ENCODE measurements at places on chromosomes 4 and X.

DNA sequence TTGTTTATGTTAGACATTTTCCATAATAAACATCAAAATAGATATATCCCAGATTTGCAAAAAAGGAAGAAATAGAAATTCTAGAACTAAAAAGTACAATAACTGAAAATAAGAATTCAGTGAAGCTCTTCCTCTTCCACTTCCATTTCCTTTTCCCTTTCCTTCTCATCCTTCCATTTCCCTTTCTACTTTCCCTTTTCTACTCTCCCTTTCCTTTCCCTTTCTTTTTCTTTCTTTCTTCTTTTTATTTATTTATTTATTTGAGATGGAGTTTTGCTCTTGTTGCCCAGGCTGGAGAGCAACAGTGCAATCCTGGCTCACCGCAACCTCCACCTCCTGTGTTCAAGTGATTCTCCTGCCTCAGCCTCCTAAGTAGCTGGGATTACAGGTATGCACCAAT lies 30.6 kb upstream of the OPHN1 start:
- DNase-seq, result no peak

GRCh38 chrX:29541038-29541437 lies 674.3 kb upstream of the MAGEB2 start:
- DNase-seq, result no peak

DNA sequence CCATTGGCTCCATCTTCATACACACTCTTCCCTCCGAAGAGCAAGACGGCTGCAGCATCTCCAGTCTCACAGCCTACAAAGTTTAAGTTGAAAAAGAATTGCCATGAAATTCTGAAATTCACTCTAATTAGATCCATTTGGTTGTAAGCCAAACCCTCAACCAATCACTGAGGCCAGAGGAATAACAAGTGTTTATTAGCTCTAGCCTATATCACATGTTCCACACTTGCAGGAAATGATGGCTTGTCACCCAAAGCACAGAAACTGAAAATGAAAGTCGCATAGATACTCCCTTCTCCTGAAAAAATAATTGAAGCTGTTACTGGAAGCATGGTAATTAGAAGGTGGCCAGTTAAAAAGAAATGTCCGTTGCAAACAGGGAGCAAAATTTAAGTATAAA lies 1071.8 kb downstream of the CCSER1 start:
- DNase-seq, result no peak

DNA sequence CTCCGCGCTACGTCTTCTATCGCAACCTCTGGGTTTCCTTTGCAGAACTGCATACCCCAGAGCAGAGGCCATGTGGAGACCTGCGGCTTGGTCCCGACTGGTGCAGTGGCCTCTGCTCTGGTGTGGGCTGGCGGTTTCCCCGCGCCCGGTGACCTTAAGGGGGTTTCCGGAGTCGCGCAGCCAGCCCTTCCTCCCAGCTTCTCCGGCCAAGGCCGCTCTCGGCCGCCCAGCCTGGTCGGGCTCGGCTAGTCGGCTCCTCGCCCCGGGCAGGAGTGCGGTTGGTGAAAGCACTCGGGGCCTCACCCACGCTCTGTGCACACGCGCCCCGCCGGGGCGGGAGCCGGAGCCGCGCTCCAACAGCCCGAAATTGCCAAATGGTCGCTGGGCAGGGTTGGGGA lies 84.9 kb downstream of the BCOR start:
- no peak for DNase-seq

- DNase-seq, result no peak
Observed at GRCh38 chr4:38609614-38610013, 54.4 kb upstream of the KLF3 start.

GRCh38 chr4:52862639-52863161 lies 583 bp downstream of the RASL11B start:
- no peak for DNase-seq

GRCh38 chr4:140870427-140870826 lies 114.2 kb upstream of the TBC1D9 start:
- no peak for DNase-seq

DNA sequence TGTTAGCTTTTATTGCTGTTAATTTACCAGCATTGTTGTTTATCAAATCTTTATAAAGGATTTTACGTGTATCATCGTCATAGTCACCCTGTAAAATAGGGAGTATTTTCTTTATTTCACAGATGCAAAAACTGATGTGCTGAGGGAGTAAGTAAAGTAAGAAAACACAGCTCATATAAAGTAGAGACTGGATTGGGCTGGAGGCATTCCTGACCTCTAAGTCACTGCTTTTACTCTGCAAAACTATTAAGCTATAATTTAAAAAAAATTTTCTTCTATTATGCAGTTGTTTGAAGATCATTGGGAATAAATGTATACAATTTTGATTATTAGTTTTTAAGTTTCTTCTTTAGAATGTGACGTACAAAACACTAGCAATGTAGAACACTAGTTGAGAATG lies 45.9 kb downstream of the NUDT6 start:
- no peak for DNase-seq

DNA sequence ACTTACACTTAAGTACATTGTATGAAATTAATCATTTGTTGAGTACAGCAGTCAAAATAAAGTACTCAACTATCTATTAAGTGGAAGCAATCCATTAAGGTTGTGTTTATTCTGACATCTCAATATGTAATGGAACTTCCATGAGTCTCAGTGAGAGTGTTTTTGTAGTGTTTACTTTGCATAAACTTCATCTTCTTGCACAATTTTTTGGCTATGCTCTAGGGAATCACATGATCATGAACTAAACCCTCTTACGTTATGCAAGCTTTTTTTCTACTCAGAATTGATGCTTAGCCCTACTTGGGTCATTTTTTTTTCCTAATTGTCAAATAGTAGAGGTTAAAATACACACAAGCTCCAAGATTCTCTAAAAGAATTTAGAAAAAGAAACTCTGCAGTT lies 21.1 kb upstream of the PIGA start:
- no peak for DNase-seq

- no peak for DNase-seq
Observed at GRCh38 chrX:15206306-15206705, 63.6 kb downstream of the ASB9 start.

DNA sequence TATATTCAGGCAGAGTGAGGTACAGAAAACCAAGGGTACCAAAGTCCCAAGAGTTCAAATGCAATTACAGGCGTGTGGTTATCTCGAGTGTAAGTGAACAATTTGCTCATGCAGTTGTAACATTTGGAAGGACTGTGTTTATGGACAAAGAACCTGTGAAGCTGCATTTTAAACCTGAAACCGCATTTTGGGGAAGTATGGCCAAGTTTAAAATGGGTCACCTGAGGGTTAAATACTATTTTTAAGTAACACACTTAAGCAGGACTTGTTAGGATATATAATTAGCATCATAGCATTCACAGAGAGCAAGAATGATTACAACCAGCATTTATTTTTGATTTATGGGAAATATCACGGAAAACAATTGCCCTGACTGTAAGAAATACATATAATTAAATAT lies 79.1 kb upstream of the LCORL start:
- no peak for DNase-seq

DNA sequence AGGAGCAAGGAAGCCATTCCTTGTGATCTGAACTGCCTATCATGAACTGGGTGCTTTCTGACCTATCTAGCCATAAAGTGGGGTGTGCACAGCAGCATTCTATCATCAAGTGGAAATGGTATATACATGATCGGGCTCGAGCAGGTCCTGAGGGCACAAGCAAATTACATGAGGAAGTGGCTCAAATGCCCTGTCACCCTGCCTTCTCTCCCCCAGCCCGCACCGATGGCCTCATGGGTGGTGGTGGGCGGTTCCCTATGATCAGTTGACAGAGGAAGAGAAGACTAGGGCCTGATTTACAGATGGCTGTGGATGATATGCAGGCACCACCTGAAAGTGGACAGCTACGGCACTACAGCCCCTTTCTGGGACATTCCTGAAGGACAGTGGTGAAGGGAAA lies 46.3 kb upstream of the BCLAF3 start:
- no peak for DNase-seq

DNA sequence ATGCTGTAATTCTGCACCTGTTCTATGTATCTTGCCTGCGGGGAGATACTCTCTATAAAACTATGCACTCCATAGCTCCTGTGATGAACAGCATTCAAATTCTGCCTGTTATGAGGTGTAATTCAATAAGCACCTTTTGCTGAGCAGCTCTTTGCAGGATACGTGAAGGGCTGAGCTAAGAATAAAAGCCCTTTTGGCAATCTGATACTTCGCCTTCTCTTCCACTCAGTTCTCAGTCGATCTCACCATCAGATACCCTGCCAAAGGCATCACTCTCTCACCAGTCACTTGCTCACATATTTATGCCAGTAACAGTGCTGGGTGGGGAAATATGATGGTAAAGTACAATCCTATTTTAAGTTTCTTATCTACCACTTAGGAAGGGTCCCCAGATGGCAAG lies 67.2 kb downstream of the RPS3A start:
- DNase-seq, result no peak

DNA sequence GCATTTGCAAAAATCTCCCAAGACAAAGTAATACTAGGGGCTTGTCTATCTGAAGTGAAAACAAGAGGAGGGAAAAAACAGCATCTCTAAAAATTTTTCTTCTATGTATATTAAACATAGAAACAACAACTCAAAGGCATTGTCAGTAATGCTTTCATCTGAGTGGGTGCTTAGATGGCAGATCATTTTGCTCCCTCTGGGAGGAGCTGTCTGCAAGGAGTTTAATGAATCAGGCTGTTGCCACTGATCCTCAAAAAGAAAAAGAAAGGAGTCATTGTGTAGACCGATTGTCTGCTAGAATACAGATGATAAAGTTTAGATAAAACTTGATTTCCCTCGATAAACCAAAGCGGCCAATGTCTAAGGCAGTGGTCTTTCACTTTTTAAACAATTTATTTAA lies 49.7 kb upstream of the KLHL8 start:
- no peak for DNase-seq

DNA sequence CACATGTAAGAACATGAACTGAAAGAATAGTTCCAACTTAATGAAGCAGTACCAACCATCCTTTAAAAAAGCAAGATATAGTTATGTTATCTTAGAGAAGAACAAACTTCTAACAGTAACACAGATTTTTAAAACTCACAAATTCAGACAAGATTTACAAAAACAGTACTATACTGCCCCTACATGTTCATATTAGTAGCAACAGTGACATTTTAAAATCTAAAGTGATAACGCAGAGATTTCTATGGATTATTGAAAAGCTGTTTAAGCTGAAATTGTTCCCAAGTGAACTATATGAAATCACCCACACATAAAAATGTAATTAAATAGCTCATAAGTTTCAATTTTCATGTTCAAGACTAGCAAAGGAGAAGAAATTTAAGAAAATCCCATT lies 166.0 kb downstream of the FBXW7 start:
- DNase-seq, result no peak

DNA sequence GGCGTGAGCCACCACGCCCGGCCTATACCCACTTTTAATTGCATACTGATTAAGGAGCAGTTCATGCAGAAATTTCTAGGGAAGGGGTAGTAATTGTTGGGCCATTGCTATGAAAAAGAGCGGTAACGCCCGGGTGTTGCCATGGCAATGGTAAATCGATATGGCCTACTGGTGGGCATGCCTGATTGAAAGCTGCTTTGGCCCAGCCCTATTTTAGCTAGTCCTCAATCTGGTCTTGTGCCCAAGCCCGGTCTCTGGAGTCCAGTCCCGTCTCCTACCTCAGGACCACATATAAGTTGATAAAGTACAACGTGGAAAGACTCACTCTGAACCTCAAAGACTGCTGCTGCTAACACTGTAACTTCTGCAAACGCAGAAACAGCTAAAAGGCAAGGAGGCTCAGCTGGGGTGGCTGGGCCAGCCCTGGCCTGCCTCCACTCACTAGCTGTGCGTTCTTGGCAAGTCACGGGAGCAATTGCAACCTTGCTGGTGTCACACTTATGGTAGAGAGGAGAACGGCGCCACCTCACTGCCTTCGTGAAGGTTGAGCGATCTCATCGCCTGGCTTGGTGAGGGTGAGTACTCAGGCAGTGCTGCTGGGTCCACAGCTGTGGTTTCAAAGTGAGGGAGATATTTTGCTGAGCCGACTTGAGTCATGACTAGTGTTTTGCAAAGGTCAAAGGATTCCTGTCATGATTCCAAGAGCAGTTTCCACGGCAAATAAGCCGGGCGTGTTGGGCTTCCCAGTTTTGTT lies 57.0 kb upstream of the GRPEL1 start:
- no peak for DNase-seq

DNA sequence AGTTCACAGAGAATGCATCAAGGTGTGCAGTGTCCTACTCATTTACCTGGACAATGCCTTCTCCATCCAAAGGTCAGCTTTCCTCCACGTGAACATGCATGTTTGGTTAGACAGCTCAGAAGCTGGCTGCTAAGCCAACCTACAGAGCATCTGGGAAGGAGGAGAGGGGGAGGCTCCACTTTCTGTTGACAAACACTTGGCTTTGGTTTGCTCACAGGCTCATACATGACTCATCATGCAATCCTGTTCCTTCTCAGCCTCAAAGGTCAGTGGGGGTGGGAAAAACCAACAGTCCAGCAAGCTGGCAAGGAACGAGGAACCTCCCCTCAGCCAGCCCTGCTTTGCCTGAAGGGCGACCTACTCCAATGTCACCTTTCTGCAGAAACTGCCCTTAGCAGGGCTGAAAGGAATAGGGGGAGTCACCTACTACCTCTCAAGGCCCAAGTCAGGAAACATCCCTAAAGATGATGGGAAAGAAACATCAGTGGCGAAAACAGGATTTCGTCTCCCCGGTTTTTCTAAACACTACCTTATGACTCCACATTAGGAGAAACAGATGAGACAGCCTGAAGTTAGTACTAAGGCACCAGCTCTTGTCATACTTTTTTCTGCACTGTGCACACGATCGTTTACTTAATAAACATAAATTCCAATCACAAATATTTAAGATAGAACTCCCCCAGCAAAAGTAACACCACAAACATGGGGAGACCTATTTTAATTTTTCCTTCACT lies 37.9 kb downstream of the RELL1 start:
- no peak for DNase-seq

GRCh38 chr4:178693816-178694215 lies 1251.6 kb upstream of the AGA start:
- DNase-seq, result no peak

DNA sequence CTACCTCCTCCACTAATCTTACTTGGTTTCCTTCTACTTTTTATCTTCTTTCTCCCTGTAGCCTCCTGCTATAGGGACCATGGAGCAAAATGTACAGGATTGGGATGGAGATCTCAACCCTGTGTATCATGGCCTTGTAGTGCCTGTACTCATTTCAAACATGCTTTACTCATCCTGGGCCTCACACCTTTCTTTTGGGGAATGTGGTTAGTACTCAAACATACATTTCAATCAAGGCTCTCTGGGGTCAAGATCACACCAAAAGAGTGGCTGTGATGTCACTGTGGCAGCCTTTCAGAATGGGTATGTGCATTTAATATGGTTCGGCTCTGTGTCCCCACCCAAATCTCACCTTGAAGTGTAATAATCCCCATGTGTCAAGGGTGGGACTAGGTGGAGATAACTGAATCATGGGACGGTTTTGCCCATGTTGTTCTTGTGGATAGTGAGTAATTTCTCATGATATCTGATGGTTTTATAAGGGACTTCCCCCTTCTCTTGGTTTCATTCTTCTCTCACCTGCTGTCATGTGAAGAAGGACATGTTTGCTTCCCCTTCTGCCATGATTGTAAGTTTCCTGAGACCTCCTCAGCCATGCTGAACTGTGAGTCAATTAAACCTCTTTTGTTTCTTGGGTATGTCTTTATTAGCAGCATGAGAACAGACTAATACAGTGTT lies 205.1 kb downstream of the RASL11B start:
- no peak for DNase-seq
